ENCODE measurements at places on chromosomes 5 and 9.

DNA sequence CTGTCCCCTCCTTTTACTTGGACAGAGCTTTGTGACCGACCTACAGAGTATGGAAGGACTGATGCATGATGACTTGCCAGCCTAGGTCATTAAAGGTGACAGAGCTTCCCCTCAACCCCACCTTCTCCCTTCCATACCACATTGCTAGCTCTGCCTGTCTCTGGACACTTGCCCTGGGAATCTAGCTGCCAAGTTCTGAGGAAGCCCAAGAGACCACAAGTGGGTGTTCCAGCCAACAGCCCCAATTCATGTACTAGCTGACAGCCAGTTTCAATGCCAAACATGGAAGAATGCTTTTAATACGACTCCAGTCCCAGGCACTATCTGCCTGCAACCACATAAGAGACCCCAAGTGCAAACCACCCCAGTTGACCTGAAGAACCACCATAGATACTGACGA is 477.1 kb downstream of the SPOCK1 start:
- DNase-seq, result no peak

GRCh38 chr5:140372971-140373487 is 13.0 kb downstream of the SLC4A9 start:
- DNase-seq, result peak; percentile 51

DNA sequence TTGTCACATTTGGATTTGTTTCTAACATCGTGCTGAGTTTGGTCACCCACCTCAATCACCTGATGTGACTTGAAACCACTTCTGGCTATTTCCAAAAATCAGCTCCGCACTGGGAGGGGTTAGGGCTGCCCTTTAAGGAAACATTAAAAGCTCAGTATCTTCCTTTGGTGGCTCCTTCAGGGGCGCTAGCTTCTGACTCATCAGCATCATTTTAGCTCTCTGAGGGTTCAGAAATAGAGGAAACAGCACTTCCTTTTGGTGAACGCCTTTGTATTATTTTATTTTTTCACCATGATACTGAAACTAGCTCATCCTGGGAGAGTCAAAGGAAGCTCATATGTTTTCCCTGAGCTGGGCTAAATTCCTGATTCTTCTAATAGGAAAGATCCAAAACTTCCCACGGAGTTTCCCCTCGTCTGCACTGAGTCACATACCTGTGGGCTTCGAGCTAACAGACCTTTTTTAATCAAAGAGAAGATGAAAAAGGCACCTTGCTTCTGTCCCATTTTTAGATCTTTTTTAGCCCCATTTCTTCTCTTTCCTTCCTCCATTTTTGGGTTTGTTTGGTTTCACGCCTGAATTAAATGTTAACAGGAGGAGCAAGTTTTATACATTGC is 48.2 kb downstream of the ROPN1L start:
- peak; percentile 12 for DNase-seq

GRCh38 chr5:98787131-98787719 is 13.8 kb downstream of the RGMB start:
- DNase-seq, result no peak

DNA sequence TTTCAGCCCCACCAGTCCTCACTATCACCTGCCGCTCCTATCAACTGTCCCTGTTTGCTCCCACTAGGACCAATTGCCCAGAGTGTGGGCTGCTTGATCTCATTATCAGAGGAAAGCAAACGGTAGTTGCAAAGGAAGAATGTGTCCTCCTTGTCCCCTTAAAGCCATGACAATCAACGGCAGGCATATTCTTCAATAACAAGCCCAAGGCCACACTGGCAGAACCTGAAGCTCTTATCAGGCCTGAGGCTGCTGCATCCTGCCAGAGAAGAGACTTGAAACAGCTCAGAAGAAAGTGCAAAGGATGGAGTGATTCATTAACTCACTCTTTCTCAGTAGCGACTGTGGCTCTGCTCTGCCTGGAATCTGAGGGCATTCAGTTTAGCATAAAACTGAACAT is 39.2 kb upstream of the MAN2A1 start:
- no peak for DNase-seq

- DNase-seq, result peak; percentile 60
Observed at GRCh38 chr5:14818931-14819790, 52.4 kb downstream of the ANKH start.

DNA sequence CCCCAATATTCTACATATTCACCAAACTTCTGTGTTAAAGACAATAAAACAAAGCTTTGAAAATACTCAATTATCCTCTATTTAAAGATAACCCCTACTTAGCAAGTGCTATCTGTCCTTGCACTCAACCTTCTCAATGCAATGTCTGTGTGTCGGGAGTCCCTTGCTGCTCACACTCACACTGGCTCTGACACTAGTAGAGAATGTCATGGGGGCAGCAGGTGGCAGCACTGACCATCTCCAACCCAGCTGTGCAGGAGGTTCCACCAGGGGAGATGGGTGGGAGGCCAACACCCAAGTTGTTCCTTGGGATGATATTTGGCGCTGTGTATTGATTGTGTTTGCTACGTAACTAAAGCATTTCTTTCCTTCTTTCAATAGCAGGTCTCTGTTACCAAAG is 59.4 kb upstream of the SIMC1 start:
- no peak for DNase-seq

- DNase-seq, result no peak
Observed at GRCh38 chr5:126062398-126063221, 360.6 kb upstream of the GRAMD2B start.

- no peak for DNase-seq
Observed at GRCh38 chr5:94471521-94471920, 146.9 kb downstream of the KIAA0825 start.

- DNase-seq, result peak; percentile 65
Observed at GRCh38 chr9:114592356-114592755, 4.8 kb downstream of the ATP6V1G1 start.

- no peak for DNase-seq
Observed at GRCh38 chr5:174731214-174732035, 7.0 kb downstream of the MSX2 start.

GRCh38 chr9:116149844-116150243 is 3.7 kb upstream of the PAPPA start:
- peak; percentile 16 for DNase-seq

- DNase-seq, result no peak
Observed at GRCh38 chr5:174273325-174273724, 227.8 kb downstream of the NSG2 start.
